ENCODE measurements at places on chromosomes 16 and 17.

DNA sequence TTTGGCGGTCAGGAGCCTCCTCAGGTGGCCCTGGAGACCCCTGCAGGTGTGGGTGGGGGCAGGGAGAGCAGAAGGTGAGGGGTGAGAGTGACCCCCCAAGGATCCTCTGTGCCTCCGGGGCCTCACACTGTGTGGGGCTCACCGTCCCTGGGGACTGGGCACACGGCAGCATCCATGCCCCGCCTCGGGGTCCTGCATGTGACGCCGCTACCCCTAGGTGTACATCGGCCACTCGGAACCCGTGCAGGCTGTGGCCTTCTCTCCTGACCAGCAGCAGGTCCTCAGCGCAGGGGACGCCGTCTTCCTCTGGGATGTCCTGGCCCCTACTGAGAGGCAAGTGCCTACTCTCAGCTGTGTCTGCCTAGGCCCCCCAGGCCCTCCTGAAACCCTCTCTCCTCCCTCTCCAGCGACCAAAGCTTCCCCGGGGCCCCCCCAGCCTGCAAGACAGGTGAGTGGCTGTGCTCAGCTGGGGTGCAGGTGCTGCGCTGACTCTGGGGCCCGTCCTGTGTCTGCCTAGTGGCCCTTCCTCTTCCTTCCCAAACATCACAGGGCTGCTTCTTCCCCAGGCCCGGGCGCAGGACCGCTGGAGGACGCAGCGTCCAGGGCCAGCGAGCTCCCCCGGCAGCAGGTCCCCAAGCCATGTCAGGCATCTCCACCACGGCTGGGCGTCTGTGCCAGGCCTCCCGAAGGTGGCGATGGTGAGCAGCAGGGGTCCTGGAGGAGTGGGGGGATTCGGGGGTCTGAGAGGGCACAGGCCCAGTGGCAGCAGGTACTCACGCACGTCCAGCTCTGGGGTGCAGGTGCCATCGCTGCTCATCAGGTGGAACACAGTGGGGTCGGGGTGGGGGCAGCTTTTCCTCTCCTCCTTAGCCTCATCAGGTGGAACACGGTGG is 9.0 kb upstream of the RHOT2 start:
- DNase-seq: no peak

DNA sequence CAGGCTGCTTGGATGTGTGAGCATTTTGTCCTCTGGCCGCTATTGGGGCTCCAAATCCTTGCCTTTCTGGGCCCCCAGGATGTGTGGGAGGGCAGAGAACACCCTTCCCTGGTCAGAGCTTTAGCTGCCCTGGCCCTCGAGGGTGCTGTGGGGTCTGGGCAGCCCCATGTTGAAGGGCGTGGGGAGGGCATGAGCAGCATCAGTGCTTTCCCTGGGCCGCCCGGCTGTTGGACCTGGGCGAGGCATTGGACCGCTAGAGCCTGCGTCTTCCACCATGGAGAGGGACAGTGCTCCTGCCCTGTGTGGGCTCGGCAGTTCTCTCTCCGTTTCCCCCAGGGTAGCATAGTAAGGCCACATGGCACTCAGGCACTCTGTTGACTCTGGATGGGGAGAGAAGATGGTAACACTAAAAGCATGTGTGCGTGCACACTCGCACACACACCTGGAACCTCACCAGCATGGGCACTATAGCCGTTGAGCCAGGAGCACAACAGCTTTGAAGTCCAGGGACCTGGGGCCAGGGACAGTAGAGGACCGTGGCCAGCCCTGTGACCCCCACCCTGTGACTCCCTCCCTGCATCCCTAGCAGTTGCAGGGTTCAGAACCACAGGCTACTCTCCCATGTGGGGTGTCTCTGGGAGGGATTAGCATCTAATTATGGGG is 6.6 kb downstream of the ADAD2 start:
- no peak for DNase-seq

DNA sequence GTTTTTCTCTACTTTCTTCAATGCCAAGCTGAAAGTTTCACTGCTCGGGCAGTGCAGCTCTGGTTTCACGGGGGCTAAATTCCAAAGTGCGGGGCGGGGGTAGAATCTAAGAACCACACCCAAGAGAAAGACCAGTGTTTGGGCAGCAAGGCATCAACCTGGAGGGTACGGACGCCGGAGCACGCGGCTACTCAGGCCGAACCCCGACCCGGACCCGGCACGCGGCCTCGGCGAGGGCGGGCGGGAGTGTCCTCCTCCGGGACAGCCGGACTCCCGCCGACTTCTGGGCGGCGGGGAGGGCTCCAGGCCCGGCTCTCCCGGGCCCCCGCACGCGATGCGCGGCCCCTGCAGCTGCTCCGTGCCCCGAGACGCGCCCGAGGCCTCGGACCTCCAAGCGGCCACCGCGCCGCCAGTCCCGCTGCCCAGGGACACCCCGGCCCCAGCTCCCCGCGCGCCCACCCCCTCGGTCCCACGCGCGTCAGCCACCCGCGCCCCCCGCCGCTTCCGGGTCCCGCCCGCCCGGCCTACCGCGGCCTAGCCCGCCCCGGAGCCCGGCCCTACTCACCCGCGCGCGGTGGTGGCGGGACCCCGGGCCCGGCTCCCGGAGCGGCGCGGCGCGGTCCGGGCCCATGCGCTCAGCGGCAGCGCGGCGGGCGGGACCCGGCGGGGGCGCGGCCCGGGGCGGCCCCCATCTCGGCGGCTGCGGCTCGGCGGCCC is 561 bp downstream of the AXIN1 start:
- peak; percentile 39 for DNase-seq

GRCh38 chr17:66859353-66859752 is 24.4 kb downstream of the CACNG5 start:
- DNase-seq: no peak

GRCh38 chr17:1181753-1182137 is 2.0 kb upstream of the ABR start:
- no peak for DNase-seq

DNA sequence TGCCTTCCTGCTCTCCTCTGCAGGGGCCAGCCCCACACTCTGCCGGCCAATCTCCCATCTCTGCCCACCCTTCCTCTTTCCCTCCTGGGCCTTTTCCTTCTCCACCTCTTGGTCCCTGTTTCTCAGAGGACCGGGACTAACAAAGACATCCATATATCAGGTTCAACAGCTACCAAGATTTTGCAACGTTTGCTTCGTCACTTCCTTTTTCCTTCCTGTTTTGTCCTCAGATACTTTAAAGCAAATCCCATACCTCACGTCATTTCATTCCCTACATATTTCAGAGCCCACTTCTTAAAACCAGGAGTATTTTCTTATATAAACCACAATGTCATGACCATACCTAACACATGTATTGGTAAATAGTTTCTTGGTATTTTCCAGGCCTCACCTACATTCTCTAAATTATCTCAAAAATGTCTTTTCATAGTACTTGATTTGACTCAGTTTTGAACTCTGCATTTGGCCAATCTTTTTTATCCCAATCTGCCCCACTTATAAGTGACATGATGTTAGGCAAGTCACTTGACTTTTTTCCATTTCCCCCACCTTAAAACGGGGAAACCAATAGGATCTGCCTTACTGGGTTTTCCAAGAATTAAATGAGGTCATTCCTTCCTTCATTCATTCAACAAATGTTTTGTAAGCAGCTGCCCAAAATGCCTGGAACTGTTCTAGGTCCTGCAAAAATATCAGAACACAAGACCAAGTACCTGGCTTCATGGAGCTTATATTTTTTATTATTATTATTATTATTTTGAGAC is 7.2 kb upstream of the USP10 start:
- DNase-seq: no peak

GRCh38 chr17:39380144-39380543 is 21.3 kb downstream of the FBXL20 start:
- no peak for DNase-seq

DNA sequence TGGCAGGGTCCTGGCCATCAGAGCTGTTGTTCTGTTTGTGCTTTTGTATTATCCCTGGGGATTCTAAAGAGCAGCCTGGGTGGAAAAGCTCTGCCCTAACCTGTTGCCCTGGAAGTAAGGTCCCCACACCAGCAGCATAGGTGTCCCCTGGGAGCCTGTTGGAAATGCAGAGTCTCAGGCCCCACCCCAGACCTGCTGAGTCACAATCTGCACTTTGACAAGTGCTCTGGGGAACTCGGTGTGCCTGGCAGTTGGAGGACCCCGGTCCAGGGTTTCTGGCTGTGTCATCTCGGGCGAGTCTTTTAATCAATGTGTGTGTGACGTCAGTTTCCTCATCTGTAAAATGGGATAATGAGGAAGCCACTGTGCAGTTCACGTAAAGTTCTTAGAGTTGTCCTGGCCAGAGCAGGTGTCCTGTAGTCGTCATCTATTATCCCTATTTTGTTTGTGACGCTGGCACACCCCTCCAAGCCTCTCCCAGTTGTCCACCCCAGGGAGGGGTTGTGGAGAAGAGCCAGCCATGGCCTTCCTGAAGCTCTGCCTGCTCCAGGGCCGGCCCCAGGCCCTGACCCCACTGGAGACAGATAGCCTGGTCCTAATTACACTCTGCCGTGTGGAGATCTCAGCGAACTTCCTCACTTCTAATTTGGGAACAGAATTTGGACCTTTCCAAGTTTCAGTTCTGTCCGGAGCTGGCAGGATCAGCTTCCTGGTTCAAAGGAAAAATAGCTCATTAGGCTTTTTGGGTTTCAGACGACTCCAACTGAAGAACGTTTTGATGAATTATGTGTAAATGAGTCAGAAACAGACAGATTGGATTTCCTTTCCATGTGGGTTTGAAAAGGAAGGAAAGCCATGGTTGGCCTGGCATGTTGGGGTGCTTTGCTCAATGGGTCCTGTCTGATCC is 295.7 kb upstream of the FOXF1 start:
- no peak for DNase-seq

Data from T-helper 9 cell (primary cell).